ENCODE measurements at places on chromosomes 11 and 22.
A peak's percentile ranks its signal among the peaks of the same experiment; 100 is the strongest.

GRCh38 chr22:41524251-41524661 lies 20.0 kb downstream of the POLR3H start:
- no peak for DNase-seq

GRCh38 chr11:69731110-69731509 lies 27.3 kb upstream of the FGF19 start:
- no peak for DNase-seq

DNA sequence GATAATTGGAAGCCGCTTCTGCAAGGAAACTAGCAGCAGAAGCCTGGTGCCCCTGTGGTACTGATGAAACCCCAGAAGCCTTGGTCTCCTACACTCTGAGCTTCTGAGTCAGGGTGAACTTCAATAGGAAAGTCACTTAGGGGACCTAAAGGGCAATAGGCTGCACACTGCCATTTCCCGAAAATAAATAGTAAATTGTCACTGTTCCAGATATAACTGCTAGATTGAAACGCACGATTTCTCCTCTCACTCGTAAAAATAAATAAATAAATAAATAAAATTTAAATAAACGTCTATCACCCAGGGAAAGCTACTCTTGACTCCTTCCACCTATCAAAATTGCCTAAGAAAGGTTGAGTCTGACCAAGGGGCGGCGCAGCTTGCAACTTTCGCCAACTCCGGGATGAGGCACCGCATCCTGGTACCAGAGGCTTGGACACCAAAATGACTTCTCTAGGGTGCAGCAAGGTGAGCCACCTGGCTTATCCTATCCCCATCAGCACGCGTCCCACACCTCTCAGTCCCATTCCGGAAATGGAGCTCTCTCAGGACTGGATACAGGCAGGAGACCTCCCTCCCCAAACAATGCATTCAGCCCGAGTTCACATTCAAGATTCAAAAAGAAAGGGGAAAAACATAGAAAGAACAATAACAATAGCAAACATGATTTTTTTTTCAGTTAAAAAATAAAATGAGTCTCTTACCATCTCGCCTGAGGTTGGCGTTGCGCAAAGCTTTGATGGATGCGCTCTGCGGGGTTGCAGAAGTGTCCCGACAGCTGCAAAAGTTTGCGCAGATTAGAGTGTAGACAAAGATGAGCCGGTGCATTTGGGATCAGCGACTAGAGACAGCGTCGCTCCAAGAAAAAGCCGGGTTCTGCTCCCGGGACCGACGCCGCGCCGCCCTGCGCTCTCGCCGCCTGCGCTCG lies 583 bp downstream of the PDGFD start:
- DNase-seq = no peak

GRCh38 chr11:124922831-124923230 lies 3.8 kb downstream of the HEPN1 start:
- no peak for DNase-seq

GRCh38 chr11:114262681-114263512 lies 33.3 kb upstream of the NNMT start:
- DNase-seq = peak; percentile 20

GRCh38 chr11:132064987-132065620 lies 694.7 kb downstream of the NTM start:
- peak; percentile 91 for DNase-seq

DNA sequence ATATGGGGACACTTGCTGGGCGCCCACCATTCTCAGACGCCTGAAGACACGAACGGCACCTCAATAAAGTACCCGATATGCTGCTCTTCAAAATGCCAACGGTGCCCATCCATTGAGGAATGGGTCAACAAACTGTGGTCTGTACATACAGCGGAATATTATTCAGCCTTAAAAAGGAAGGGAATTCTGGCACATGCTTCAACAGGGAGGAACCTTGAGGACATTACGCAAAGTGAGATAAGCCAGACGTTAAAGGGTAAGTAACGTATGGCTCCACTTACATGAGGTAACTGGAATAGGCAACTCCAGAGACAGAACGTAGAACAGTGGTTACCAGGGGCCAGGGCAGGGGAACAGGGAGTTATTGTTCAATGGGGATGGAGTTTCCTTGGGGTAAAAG lies 28.0 kb downstream of the PRDM10 start:
- DNase-seq = no peak

- no peak for DNase-seq
Observed at GRCh38 chr22:50063589-50064393, 5.7 kb upstream of the TTLL8 start.

GRCh38 chr11:10483584-10483983 lies 28.5 kb downstream of the AMPD3 start:
- DNase-seq = no peak

DNA sequence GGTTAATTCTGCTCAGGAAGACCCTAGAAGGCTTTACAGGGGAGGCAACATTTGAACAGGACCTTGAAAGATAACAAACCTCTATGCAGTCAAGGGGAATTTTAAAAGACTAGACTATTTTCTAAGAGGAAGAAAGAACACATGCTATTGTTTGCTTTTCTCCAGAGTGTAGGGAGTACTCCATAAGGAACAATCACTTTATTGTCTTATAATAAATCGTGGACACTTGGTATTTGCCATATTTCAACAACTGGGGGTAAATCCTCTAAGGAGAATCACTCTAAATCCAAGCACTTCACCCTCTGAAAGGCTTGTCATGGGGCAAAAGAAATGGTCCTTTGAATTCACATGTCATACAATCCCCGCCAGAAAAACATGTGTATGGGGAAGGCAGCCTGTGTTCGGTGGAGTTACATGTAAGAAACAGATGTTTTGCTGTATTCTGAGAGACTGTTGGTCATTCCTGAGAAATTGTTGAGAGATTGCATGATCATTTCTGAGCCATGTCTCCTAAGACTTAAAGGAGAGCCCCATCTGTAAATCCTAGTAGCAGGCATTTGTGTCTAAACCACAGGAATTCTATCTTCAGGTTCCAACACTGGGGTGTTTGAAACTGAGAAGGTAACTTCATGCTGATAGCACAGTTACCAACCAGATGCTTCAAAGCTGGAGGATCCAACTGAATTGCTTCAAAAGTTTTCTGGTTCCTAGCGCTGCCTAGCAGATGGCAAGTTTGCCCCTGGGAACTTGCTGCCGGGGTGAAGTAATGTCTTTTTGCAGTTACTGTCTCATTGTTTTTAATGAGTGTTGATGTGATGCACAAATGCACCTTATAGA lies 66.8 kb downstream of the FZD4 start:
- no peak for DNase-seq

DNA sequence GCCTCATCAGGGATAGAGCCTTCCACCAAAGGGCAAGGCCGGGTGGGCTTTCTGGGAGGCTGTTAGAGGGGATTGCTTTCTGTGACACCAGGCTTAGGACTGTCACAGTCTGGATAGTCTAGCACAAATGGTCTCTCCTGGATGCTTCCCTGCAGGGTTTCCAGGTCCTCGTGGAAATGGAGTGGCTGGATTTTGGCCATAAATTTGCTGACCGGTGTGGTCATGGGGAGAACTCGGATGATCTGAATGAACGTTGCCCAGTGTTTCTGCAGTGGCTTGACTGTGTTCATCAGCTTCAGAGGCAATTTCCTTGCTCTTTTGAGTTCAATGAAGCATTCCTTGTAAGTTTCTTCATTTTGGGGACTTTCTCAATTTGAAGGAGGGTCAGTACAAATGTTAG lies 67.1 kb upstream of the HORMAD2 start:
- DNase-seq = no peak

DNA sequence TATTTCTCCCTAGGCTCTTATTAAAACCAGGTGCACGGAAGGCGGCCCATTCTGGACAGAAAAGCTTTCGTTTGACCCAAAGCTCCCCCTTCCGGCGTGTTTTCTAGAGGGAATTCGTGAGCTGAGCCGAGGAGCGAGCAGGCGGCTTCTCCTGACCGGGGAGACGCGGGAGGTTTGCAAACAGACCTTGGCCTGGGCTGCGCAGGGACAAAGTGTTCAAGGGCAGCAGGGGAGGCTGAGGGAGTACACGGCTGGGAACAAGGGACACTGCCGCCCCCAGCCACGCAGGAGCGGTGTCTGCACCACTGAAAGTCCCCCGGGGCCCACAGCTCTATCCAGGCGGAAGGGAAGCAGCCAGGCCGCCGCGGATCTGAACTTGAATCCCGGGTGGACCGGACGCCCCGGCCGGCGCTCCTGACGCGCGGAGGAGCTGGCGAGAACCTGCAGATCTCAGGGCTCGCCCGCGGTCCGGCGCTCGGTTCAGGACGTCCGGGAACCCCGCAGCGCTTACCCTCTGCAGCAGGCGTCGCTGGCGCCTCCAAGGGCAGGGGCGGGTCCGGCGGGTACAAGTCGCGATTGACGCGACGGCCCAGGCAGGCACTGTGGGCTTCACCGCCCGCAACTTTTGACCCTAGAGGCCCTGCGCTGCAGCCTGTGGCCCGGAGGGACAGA lies 101.9 kb downstream of the WT1 start:
- DNase-seq = no peak

DNA sequence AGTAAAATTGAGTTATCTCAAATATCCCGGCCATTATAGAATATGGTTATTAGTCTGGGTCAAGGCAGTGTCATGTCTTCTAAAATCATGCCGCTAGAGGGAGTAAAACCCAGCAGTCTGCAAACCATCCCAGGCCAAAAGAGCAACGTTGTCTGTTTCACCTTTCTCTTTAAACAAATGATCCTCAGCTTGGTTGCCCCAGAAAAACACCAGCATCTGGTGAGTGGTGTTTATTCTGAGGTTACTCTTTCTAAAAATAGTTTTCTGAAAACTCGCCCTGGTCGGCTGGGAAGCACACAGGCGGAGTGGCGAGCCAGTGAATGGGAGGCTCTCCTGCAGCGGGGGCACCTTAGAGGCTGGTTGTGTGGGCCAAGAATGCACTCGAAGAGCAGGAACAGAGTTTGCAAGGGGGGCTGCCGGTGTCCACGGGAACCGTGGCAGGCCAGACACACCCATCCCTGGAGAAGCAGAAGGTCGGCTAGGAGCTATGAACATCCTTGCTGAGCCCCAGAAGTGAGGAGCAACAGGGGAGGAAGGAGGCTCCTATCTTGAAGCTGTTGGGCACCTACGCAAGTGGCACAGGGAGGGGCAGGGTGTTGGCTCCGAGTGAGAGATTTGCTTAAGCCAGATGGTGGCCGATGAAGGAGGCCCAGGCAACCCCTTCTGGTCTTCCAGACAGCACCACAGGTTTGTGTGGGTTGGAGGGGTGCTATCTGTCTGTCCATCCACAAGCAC lies 297.1 kb downstream of the ETS1 start:
- peak; percentile 55 for DNase-seq

GRCh38 chr11:33065445-33066178 lies 26.2 kb downstream of the TCP11L1 start:
- no peak for DNase-seq

GRCh38 chr11:10225553-10225952 lies 68.5 kb downstream of the SBF2 start:
- DNase-seq = no peak

DNA sequence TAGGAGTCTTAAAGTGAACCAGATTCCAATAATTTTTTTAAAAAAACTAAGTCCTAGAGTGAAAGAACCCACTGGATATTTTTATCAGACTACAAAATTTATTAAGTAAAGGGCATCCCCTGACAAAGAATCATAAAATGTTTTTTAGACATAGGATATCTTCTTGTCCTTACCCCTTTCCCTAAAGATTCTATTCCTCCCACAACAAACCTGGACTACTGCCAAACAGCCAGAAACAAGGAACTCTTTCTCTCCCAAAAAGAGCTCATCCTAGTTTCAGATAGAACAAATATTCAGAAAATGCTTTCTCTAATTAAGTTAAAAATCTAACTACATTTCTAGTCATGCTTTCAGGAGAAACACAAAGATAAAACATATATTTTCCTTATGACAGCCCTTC lies 327.1 kb downstream of the FAM181B start:
- no peak for DNase-seq

GRCh38 chr11:70547386-70547785 lies 149.1 kb downstream of the CTTN start:
- no peak for DNase-seq

DNA sequence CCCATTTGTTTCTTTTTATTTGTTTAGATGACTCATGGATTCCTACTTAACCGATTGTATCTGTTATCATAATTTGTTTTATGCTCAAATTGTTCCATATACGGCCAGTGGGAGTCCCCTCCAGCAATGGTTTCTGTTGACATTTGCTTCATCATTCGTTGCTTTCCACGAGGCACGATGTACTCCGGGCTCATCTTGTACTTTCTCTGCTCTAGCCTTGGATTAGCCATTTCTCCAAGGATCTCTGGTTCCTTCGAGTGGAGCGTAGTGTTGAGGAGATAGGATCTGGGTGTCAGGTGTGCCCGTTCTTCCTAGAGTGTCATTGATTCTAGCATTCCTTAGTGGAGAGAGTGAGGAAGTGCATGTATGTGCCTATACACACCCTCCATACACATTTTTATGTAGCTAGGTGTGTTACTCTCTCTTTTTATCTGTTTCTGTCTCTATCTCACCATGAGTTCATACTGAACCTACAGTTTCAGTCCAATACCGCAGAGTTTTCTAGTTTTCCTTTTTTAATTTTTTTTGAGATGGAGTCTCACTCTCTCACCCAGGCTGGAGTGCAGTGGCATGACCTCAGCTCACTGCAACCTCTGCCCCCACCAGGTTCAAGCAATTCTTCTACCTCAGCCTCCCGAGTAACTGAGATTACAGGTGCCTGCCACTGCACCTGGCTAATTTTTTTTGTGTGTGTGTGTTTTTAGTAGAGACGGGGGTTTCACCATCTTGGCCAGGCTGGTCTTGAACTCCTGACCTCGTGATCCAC lies 31.4 kb downstream of the TECTA start:
- no peak for DNase-seq

DNA sequence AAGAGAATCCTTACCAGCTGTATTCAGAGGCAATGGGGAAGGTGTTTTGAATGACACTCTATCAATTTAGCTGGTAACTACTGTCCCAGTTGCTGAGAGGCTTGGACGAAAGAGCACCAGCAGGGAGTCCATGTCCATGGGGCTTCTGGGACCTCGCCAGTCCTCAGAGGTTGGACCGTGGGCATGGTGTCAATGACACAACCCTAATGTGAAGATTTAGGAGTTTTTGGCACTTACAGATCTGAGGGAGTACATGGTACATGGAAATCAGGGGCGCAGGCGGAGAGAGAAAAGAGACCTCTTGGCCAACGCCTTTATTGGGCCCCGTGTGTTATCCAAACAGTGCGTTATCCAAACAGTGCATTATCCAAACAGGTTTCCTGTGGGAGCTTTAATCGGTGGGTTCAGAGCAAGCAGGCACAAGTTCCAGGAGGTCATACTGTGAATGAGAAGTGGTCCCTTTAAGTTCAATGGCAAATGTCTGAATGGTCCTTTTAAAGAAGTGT lies 169.1 kb upstream of the B3GAT1 start:
- no peak for DNase-seq
